CD8-positive, alpha-beta T cell (primary cell): ENCODE measurements at places on chromosomes 2 and 18.

- DNase-seq: peak; percentile 77
Measured at GRCh38 chr2:240437861-240438809, 2.7 kb downstream of the GPC1 start.

DNA sequence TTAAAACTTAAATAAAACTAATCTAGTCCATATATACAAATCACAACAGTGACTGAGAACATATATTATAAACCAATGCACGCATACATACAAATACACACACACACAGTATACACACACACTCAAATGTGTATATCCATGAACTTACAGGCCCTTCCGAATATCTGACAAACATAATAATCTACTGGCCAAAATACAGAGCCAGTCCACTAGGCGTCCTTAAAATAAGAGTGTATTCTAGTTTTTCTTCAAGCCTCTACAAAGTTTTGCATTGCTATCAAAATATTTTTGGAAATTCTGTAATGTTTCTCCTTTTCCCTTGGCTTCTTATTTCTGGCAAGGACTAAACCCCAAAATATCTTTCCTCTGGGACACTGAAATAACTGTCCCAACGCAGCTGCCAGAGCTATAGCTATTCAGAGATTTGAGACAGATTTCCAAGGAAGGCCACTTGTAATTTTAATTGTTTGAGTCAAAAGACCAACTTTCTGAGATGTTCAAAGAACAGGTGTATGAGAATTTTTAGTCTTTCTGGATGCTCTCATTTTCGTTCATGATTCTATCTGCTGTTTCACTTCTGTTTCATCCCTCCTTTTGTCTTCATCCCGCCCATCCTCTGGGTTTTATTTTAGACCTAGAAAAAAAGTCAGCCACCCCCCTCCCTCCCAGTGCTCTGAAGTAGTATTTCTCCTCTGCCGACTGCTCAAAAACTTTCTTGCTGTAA lies 24.1 kb upstream of the SP3 start:
- no peak for DNase-seq

- no peak for DNase-seq
Measured at GRCh38 chr18:50866765-50867164, 12.2 kb upstream of the ME2 start.

- no peak for DNase-seq
Measured at GRCh38 chr2:20107776-20108175, 56.3 kb upstream of the LAPTM4A start.

DNA sequence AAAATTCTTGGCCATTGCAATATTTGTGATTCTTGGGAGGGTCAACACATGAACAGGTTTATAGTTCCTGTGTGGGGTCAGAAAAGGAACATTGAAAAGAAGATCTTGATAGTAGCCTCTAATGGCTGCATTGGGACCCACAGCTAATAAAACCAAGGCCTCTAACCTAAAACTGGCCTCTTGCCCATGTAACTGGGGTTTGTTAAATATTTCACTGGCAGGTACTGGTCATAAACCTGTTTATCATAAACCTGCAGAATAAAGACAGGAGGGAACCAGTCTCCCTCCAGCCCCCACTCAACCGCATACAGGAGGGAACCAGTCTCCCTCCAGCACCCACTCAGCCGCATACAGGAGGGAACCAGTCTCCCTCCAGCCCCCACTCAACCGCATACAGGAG lies 125.3 kb downstream of the PXDN start:
- no peak for DNase-seq

- peak; percentile 53 for DNase-seq
Measured at GRCh38 chr2:127479219-127479825, 47.0 kb downstream of the IWS1 start.

DNA sequence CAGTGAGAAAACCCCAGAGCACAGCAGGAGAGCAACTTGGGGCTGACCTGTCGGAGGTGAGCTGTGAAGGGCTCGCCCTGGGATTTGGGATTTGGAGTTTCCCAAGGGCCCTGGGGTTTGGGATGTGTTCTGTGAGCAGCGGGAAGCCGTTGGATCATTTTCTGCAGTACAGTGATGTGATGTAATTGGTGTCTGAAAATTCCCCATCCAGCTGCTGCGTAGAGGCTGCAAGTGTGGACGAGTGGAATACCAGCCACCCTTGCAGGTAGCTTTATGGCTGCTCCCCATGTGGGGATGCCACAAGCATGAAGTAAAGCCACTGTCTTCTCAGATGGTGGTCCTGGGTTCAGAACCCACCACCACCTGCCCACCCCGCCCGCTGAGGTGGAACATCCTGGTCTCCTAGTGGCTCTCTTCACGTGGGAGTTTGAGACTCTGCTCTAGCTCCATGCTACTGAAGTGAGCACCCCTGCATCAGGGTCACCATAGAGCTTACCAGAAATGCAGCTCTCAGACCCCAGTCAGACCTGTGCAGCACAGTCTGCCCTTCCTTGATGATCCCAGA lies 15.0 kb downstream of the IMPA2 start:
- DNase-seq: no peak

GRCh38 chr2:141887363-141887762 lies 243.5 kb downstream of the LRP1B start:
- no peak for DNase-seq
